ENCODE measurements at places on chromosomes 4 and X.
A peak's percentile ranks its signal among the peaks of the same experiment; 100 is the strongest.

DNA sequence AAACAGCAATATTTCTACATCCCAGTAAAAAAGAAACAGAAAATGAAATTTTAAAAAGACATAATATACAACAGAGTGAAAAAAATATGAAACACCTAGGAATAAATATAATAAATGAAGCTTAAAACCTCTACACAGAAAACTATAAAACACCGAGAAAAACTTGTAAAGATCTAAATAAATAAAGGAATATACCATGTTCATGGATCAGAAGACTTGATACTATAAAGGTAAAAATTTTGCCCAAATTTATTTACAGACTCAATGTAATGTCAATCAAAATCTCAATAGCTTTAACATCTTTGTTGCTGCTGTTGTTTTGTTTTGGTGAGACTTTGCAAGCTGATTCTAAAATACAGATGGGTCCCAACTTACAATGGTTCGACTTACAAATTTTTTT lies 5.7 kb downstream of the TBC1D9 start:
- no peaks in the 10 kb centered on the region for H3K36me3 ChIP-seq
- H3K27me3 ChIP-seq, result peaks cover 12% of the 10 kb centered on the region
- no peaks in the 10 kb centered on the region for H3K4me1 ChIP-seq
- H3K27ac ChIP-seq, result no peak overlapping the region
- H3K4me3 ChIP-seq, result no peak overlapping the region
- no peak for DNase-seq

- H3K36me3 ChIP-seq, result peaks cover 47% of the 10 kb centered on the region
- no peak overlapping the region for H3K27ac ChIP-seq
- H3K4me3 ChIP-seq, result no peak overlapping the region
Measured at GRCh38 chrX:129908636-129909035, 2.7 kb downstream of the UTP14A start.

- H3K36me3 ChIP-seq, result no peaks in the 10 kb centered on the region
- peaks cover 13% of the 10 kb centered on the region for H3K4me1 ChIP-seq
- H3K27ac ChIP-seq, result no peak overlapping the region
- no peak for DNase-seq
Measured at GRCh38 chrX:103464072-103464773, 55.1 kb downstream of the RAB40A start.

DNA sequence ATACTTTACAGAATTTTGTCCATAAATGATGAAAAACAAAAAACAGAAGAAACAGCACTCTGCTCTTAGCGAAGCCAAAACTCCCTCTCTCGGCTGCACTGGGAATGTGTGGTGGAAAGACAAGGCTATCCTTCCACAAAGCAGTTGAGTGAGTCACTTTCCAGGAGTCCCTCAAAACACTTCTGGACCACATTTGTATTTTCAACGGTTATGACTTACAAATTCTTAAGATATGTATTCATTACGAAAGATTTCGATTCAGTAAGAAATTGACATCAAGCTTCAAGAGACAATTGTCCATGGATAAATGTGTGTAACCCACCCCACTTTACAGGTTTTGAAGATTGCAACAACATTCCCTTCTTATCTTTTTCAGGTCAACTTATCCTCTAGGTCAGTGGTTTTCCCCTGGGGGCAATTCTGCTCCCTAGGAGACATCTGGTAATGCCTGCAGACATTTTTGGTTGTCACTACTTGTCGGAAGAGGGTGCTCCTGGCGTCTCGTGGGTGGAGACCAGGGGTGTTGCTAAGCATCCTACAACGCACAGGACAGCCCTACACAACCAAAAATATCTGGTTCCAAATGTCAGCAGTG lies 66.7 kb upstream of the MTNR1A start:
- no peaks in the 10 kb centered on the region for H3K27me3 ChIP-seq
- no peak for DNase-seq
- no peaks in the 10 kb centered on the region for H3K36me3 ChIP-seq
- H3K27ac ChIP-seq, result no peak overlapping the region
- H3K4me1 ChIP-seq, result no peaks in the 10 kb centered on the region

GRCh38 chr4:114156371-114156770 lies 176.9 kb upstream of the ARSJ start:
- no peak overlapping the region for H3K27ac ChIP-seq
- no peak for DNase-seq
- no peaks in the 10 kb centered on the region for H3K27me3 ChIP-seq

DNA sequence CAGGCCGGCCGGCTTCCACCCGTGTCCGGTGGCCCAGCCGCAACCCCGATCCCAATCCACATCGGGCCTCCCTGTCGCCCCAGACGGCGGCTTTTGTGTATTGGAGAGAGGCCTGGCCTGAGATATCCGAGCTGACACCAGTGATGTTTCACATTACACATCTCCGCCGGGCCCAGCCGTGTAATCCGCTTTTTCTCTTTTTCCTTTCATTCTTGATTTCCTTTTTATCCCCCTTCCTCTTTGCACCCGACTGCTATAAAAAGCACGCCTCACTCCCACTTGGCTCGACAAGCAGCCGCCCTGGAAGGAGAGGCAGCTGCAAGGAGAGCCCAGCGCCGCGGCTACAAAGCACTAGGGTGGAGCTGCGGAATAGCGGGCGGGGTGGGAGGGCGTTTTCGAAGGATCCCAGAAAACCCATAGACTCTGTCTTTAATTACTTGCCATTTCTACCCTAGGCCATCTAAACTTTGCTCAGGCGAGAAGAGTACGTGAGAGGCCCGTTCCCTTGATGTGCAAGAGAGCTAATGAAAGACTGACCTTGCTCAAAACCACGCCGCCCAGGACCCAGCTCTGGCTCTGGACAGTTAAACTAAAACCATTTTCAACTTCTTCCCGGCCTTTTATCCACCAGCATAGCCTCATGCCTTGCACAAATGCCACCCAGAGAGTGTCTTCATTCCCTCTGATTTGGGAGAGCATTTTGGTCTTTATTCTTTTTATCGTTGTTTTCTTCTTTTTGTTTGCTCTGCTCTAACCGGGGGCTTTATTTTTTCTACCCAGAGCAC lies 3.2 kb downstream of the PITX2 start:
- H3K4me1 ChIP-seq, result peaks cover 43% of the 10 kb centered on the region
- H3K4me3 ChIP-seq, result no peak overlapping the region
- H3K27me3 ChIP-seq, result peaks cover 91% of the 10 kb centered on the region
- no peaks in the 10 kb centered on the region for H3K36me3 ChIP-seq

DNA sequence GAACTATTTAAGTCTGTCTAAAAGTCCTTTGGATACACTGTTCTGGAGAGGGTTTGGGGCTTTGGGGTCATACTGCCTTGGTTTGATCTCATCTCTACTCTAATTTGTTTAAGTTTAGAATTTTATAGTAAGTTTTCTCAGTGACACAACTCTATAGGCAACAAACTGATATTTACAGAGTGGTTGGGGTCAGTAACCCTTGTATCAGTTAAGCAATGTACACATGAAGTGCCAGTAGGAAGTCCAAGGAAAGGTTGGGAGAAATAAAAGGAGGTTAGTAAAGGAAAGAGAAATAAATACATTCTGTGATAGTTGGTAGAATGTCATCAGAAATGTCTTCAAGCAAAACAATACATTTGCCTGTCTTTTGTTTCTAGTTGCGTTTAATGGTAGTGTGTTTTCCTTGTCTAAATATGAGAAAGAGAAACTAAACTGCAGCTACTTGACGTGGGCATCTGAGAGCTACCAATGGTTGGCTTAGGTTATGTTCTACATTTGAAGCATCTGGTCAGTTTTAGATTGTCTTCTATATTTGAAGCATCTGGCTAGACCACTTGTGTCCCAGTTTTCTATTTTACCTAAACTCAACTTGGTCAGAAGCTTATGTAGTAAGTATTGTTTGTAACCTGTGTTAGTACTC lies 6.9 kb downstream of the ATP7A start:
- H3K27ac ChIP-seq, result no peak overlapping the region
- no peak for DNase-seq
- H3K36me3 ChIP-seq, result no peaks in the 10 kb centered on the region
- no peaks in the 10 kb centered on the region for H3K27me3 ChIP-seq
- peak overlapping the region; percentile 3 for H3K4me3 ChIP-seq
- peaks cover 4% of the 10 kb centered on the region for H3K4me1 ChIP-seq

DNA sequence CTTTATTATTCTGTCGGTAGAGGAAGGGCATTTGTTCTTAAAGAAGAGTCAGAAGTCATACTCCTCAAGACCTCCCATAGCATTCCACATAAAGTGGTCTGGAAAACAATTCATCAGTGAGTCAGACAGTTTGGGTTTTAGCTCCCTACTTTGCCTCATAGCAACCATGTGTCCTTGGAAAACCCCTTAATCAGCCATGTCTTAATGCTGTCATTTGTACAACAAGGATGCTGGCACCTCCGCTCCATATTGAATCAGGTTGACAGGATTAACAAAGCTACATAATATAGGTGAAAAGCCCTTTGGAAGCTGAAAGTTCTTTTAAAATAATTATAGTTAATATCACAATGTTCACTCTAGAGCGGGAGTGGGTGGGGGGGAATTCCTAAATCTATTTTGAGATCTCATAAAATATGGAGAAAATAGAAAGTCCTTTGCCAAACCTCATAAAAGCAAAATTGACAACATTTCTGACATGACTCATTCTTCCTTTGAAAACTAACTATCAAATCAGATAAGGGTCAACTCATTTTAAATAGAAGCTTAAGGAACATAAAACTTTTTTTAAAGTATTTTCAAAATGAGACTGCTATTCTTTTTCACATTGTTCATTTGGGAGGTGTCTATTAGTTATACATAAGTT lies 37.3 kb upstream of the GUCY1A1 start:
- DNase-seq, result no peak
- H3K36me3 ChIP-seq, result no peaks in the 10 kb centered on the region
- no peak overlapping the region for H3K4me3 ChIP-seq
- no peaks in the 10 kb centered on the region for H3K27me3 ChIP-seq
- H3K27ac ChIP-seq, result no peak overlapping the region

- H3K36me3 ChIP-seq, result no peaks in the 10 kb centered on the region
- H3K27ac ChIP-seq, result no peak overlapping the region
- no peak for DNase-seq
- peaks cover 54% of the 10 kb centered on the region for H3K27me3 ChIP-seq
Measured at GRCh38 chr4:144647590-144647989, 1.6 kb downstream of the HHIP start.

DNA sequence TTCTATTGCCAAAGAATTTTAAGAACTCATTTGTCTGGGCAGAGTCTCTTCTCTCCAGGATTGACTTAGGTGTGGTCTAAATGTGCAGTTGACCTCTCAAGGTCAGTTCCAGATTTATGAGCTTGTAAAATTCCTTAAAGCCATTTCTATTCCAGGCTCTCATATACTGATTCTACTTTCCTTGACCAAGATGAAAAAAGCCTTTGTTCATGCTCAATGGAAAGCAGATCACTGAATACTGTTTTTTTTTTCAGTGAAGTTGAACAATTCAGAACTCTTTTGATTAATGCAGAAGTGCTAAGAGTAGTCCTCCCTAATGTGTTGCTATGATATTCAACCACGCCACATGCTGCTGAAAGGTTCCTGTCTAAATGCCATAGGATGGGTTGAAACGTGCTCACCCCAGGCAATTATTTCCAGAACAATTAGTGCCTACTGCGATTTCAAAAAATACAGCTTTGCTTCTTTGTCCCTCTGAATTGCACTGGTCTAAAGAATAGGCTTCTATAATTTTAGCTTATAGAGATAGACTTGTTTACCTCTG lies 312.4 kb upstream of the PABPC5 start:
- H3K27ac ChIP-seq, result no peak overlapping the region
- no peaks in the 10 kb centered on the region for H3K27me3 ChIP-seq
- no peaks in the 10 kb centered on the region for H3K36me3 ChIP-seq
- H3K4me1 ChIP-seq, result no peaks in the 10 kb centered on the region
- H3K4me3 ChIP-seq, result no peak overlapping the region

GRCh38 chrX:22739276-22739675 lies 260.5 kb upstream of the DDX53 start:
- no peaks in the 10 kb centered on the region for H3K4me1 ChIP-seq
- H3K36me3 ChIP-seq, result no peaks in the 10 kb centered on the region
- no peak for DNase-seq
- no peaks in the 10 kb centered on the region for H3K27me3 ChIP-seq

DNA sequence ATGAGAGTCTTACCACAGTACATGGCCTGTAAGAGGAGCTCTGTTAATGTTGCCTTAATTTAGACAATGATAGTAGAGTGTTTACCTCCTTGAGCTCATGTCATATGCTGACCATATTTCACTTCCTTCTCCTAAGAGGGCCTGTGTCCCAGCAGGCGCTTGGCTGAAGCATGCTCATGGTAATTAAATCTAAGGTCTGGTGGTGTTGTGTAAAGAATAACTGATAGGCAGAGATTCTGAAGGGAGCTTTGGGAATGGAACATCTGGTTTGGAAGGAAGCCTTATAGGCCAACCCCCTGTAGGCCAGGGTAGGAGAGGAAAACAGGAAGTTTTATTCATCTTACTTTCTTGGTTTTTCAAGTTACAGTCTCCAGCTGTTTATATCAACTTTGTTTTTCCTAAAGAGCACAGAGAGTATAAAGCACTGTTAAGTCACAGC lies 300.2 kb downstream of the USP46 start:
- DNase-seq, result no peak
- H3K4me1 ChIP-seq, result no peaks in the 10 kb centered on the region
- H3K4me3 ChIP-seq, result no peak overlapping the region
- no peaks in the 10 kb centered on the region for H3K27me3 ChIP-seq
- no peak overlapping the region for H3K27ac ChIP-seq

DNA sequence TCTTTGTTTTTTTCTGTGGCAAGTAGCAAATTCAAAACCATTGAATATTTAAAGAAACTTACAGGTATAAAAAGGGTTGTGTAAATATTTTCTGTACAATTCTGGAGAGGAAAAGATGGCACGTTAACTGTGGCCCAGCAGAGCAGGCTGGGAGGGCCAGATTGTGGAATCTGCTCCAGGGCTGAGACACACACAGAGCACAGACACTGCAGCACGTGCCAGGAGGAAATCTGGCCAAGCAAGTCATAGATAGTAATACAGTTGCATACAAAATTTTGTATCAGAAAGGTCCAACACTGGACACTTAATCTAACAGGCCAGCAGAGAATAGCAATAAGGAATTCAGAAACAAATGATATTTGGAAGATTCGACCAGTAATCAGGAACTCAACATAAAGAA lies 763.7 kb downstream of the PDHA2 start:
- H3K27me3 ChIP-seq, result no peaks in the 10 kb centered on the region
- no peak overlapping the region for H3K4me3 ChIP-seq
- H3K36me3 ChIP-seq, result no peaks in the 10 kb centered on the region
- H3K4me1 ChIP-seq, result no peaks in the 10 kb centered on the region
- H3K27ac ChIP-seq, result no peak overlapping the region
- DNase-seq, result no peak

DNA sequence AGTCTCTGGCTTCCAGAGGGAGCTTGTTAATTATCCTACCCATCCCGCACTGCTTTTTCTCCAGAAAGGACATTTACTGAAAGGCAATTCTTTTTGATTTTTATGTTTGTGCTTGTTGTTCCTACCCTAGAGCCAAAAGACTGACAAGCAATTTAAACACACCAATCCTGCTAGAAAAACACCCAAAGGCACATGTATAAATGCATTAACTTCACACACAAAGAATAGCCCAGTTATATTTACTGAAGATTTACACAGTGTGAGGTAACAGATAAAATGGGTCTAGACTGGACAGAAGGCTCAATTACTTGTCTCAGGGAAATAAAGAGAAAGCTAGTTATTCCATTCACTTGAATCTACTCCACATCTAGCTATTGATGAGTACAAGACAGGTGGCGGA lies 61.2 kb upstream of the NOCT start:
- no peak overlapping the region for H3K27ac ChIP-seq
- no peaks in the 10 kb centered on the region for H3K27me3 ChIP-seq
- H3K4me3 ChIP-seq, result no peak overlapping the region

- H3K27ac ChIP-seq, result no peak overlapping the region
- H3K4me3 ChIP-seq, result no peak overlapping the region
- no peak for DNase-seq
Measured at GRCh38 chrX:110136136-110136535, 133.2 kb downstream of the TMEM164 start.
